ENCODE measurements at places on chromosomes 3 and 15. TPM values are rescaled to one million over a fixed set of nuclear protein-coding genes. Genes with fewer than 3 reads are reported as not detected.

Gene ZNF619
- 3.9 TPM for total RNA-seq

Gene SH3GL3
- total RNA-seq: not detected

Gene STRA6
- not detected for total RNA-seq

Gene LMAN1L
- not detected for total RNA-seq

Gene IL20RB
- 1.8 TPM for total RNA-seq

Gene TBC1D5
- 50.3 TPM for total RNA-seq

Gene GPR149
- total RNA-seq: not detected

Gene SLC22A13
- total RNA-seq: not detected

- H3K27ac ChIP-seq: no peak overlapping the region
- DNase-seq: no peak
- no peaks in the 10 kb centered on the region for H3K4me1 ChIP-seq
- no peaks in the 10 kb centered on the region for H3K36me3 ChIP-seq
- no peaks in the 10 kb centered on the region for H3K27me3 ChIP-seq
- no peak overlapping the region for H3K4me3 ChIP-seq
Observed at GRCh38 chr15:70566989-70567388, 196.4 kb downstream of the UACA start.

GRCh38 chr15:56919609-56920366, 1.3 kb downstream of the TCF12 start:
- peak overlapping the region; percentile 96 for H3K4me3 ChIP-seq
- H3K27ac ChIP-seq: peak overlapping the region; percentile 99
- H3K27me3 ChIP-seq: no peaks in the 10 kb centered on the region
- DNase-seq: peak; percentile 75
- H3K36me3 ChIP-seq: no peaks in the 10 kb centered on the region

DNA sequence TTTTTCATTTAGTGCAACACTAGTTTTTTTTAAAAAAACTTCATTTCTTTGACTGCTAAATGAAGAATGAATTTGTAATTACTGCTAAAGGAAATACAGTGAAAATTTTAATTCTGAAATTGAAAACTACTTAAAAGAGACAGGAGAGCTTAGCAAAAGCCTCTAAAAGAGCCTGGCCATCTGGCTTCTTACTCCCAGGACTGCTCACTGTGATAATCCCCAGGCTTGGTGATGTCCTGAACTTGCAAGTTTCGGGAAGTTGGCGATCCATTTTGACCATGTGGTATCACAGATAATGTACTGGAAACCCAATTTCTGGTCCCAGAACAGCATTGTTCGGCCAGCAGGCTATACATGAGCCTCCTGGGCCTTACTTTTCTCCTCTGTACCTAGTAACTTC, 292.1 kb downstream of the FGF12 start:
- H3K36me3 ChIP-seq: no peaks in the 10 kb centered on the region
- H3K27ac ChIP-seq: no peak overlapping the region
- H3K27me3 ChIP-seq: no peaks in the 10 kb centered on the region
- DNase-seq: no peak
- H3K4me1 ChIP-seq: no peaks in the 10 kb centered on the region

GRCh38 chr15:63038926-63039673, 3.4 kb upstream of the TPM1 start:
- no peak for DNase-seq
- no peak overlapping the region for H3K27ac ChIP-seq
- H3K4me1 ChIP-seq: no peaks in the 10 kb centered on the region

DNA sequence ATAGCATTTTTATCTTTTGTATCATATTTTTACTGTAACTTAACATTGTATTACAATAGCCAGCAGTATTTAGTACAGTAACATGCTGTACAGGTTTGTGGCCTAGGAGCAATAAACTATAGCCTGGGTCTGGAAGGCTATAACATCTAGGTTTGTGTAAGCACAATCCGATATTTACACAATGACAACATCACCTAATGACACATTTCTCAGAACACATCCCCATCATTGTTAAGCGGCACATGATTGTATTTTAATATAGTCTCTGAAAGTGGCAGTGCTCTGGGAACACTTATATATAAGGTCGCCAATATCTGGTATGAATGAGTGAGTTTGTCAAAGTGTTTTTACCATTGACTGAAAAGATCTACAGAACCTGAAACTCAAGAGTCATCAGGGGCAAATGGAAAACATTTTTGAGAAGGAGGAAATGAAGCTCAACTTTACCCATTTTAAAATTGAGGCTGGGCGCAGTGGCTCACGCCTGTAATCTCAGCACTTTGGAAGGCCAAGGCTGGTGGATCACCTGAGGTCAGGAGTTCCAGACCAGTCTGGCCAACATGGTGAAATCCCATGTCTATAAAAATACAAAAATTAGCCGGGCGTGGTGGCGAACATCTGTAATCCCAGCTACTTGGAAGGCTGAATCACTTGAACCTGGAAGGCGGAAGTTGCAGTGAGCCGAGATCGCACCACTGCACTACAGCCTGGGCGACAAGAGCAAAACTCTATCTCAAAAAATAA, 38.8 kb upstream of the TNFSF10 start:
- peaks cover 17% of the 10 kb centered on the region for H3K4me1 ChIP-seq
- no peak for DNase-seq
- no peaks in the 10 kb centered on the region for H3K27me3 ChIP-seq
- H3K27ac ChIP-seq: peak overlapping the region; percentile 75
- no peak overlapping the region for H3K4me3 ChIP-seq

DNA sequence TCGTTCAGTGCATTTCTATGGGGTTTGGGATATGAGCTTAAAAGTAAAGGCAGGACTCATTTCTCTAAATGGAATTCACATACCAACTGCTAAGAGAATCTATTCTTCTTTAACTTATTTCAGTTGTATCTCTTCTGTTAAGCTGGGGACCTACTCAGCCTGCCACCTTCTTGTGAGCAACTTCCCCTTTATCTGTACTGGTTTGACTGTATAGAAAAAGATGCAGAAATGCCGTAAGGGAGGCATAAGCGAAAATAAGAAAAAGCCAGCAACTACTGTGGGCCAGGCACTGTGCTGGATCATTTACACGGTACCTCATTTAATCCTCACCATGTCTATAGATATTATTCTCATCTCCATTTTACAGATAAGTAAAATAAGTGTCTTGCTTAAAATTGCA, 38.4 kb downstream of the RBMS3 start:
- H3K27ac ChIP-seq: no peak overlapping the region
- no peak overlapping the region for H3K4me3 ChIP-seq
- H3K36me3 ChIP-seq: no peaks in the 10 kb centered on the region
- no peak for DNase-seq
- H3K27me3 ChIP-seq: no peaks in the 10 kb centered on the region
- peaks cover 89% of the 10 kb centered on the region for H3K4me1 ChIP-seq

DNA sequence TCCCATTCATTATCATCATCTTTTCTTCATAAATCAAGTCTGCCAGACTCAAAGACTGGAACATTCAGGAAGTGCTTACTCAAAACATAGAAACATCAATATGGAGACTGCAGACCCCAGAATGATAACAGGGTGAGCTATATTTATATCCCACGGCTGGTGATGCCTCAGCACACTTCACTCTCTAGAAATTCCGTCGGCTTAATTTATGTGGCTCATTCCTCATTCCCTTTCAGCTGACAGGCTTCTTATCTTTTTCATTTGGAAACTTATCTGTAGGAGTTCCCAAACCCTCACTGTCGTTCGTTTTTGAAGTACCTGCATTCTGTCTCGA, 45.5 kb downstream of the RFTN1 start:
- no peak overlapping the region for H3K4me3 ChIP-seq
- no peak overlapping the region for H3K27ac ChIP-seq
- H3K4me1 ChIP-seq: no peaks in the 10 kb centered on the region
- no peaks in the 10 kb centered on the region for H3K36me3 ChIP-seq

- peaks cover 83% of the 10 kb centered on the region for H3K4me1 ChIP-seq
- no peak overlapping the region for H3K4me3 ChIP-seq
- no peak for DNase-seq
- no peaks in the 10 kb centered on the region for H3K36me3 ChIP-seq
- H3K27me3 ChIP-seq: no peaks in the 10 kb centered on the region
Observed at GRCh38 chr15:74784426-74785193, 2.7 kb downstream of the CSK start.

GRCh38 chr3:107745354-107745753, 222.6 kb downstream of the BBX start:
- no peak overlapping the region for H3K27ac ChIP-seq
- H3K4me3 ChIP-seq: no peak overlapping the region
- no peak for DNase-seq
- no peaks in the 10 kb centered on the region for H3K27me3 ChIP-seq
- no peaks in the 10 kb centered on the region for H3K4me1 ChIP-seq

DNA sequence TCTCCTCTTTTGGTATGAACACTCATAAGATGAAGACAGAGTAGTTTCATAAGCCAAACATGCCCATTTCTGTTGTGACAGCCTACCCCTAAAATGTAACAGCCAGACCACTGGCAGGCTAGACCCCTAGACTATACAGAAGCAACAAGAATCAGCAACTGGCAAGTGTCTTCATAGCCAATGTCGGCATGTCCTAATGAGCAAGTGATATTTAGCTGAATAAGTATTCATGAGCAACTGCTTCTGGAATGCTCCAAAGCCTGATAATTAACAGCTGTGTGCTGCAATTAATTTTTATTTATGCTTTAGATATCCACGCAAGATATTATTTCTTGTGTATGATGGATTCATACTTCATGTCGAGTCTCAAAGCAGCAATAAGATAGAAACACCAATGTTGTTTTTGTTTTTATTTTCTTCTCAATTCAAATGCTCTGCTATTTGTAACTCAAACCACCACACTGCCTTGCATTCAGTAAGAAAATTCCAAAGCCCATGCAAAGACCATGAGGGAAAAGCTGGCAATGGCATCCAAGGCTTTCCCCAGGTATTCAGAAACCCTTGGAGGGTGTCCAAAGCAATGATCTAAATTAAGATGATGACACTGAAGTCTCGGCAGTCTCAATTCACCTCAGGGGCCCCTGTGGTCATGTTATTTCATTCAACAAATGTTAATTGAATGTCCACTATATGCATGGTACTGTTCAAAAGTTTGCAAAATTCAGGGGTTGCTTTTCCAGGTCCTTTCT, 167.7 kb upstream of the NECTIN3 start:
- H3K27me3 ChIP-seq: no peaks in the 10 kb centered on the region
- H3K36me3 ChIP-seq: no peaks in the 10 kb centered on the region
- no peak for DNase-seq
- H3K27ac ChIP-seq: no peak overlapping the region
- no peak overlapping the region for H3K4me3 ChIP-seq

DNA sequence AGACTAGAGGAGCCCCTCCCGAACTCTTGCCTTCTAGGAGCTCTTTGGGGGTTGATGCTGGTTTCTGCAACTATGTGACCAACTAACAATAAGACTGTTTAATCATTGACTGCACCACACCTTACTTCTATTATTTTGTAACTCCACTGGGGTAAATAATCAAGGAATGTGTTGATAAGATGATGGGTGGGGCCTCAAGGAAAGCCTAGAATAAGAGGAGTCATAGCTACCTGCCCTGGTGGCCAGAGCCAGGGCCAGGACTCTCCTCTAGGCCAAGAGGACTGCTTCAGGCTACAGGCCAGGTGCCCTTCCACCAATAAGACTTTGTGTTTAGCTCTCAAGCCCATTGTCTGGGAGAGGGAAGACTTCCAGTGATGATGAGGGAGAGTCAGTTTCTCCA, 41.2 kb upstream of the PIAS1 start:
- H3K4me1 ChIP-seq: peaks cover 10% of the 10 kb centered on the region
- no peaks in the 10 kb centered on the region for H3K27me3 ChIP-seq
- no peak overlapping the region for H3K27ac ChIP-seq
- DNase-seq: no peak

- no peak overlapping the region for H3K27ac ChIP-seq
- H3K36me3 ChIP-seq: peaks cover 3% of the 10 kb centered on the region
- H3K4me3 ChIP-seq: no peak overlapping the region
- DNase-seq: no peak
- H3K4me1 ChIP-seq: no peaks in the 10 kb centered on the region
Observed at GRCh38 chr3:16290007-16290826, 25.2 kb downstream of the OXNAD1 start.

- H3K27ac ChIP-seq: no peak overlapping the region
- DNase-seq: no peak
- H3K27me3 ChIP-seq: no peaks in the 10 kb centered on the region
- no peak overlapping the region for H3K4me3 ChIP-seq
- no peaks in the 10 kb centered on the region for H3K36me3 ChIP-seq
Observed at GRCh38 chr3:60463685-60464084, 787.6 kb downstream of the FHIT start.

DNA sequence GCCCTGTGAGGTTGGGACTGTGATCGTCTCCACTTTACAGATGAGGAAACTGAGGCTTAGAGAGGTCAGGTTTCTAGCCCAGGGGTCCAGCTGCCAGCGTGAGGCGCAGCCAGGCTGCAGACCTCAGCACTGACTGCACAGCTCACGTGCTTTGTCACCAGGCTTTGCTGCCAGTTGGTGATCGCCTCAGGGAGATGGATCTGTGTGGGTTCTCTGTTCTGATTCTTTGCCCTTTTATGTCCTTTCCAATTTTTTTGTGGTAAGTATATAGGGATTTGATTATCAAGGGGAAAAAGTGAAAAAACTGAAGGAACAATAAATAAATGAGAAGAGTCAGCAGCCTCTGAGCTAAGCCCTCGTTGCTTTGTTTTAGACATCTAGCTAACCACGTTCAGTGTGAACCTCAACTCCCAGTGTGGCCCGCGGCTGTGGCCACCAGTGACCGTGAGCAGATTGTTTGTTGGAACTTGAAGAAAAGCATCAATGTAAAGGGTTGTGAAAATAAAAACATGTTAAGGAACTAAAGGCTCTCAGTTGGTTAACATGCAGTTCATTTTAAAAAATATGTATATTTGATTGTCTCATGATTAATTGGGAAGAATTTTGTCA, 117.6 kb downstream of the PDE8A start:
- H3K36me3 ChIP-seq: peaks cover 39% of the 10 kb centered on the region
- H3K27ac ChIP-seq: no peak overlapping the region
- no peak overlapping the region for H3K4me3 ChIP-seq
- no peaks in the 10 kb centered on the region for H3K27me3 ChIP-seq

- H3K27me3 ChIP-seq: no peaks in the 10 kb centered on the region
- H3K27ac ChIP-seq: no peak overlapping the region
- H3K36me3 ChIP-seq: no peaks in the 10 kb centered on the region
Observed at GRCh38 chr3:151216641-151217607, 13.9 kb upstream of the GPR171 start.

DNA sequence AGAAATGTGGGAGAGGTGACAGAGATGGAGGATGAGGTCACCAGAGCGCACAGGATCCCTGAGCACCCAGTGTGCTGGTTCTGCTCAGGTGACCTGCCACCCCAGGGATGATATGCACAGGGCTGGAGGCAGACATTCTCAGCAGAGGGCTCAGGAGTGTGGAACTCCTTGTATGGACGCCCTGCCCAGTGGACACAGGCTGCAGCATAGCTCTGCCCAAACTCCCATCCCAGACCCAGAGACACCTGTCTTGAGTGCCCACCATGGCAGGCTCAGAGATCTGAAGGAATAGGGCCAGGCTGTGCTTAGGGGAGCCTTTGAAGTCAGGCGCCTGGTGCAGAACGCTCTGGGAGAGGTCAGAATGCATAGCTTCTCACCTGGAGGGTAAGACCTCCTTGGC, 47.3 kb downstream of the PPCDC start:
- H3K27ac ChIP-seq: no peak overlapping the region
- no peak overlapping the region for H3K4me3 ChIP-seq
- H3K4me1 ChIP-seq: no peaks in the 10 kb centered on the region

GRCh38 chr15:90062973-90063769, 39.1 kb downstream of the IDH2 start:
- H3K27ac ChIP-seq: peak overlapping the region; percentile 70
- no peak overlapping the region for H3K4me3 ChIP-seq
- no peak for DNase-seq
- no peaks in the 10 kb centered on the region for H3K27me3 ChIP-seq
